Daoy (cell line): ENCODE measurements at places on chromosomes 6 and 20.

GRCh38 chr6:169800668-169801395 is 49.4 kb downstream of the ERMARD start:
- peak; percentile 86 for DNase-seq

DNA sequence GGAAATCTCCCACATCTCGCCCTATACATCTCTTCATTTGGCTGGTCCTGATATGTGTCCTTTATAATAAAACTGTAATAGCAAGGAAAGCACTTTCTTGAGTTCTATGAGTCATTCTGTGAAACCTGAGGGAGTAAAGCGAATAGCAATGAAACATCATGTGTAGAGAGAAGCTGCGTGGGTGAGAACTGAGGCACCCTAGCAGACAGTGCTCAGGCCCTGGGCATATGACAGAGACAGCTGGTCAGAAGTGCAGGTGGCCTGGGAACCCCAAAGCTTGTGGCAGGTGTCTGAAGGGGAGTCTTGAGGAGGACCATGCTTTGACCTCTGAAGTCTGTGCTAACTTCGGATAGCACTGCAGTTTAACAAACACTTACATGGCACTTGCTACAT is 1.3 kb upstream of the BLOC1S5 start:
- DNase-seq: no peak

DNA sequence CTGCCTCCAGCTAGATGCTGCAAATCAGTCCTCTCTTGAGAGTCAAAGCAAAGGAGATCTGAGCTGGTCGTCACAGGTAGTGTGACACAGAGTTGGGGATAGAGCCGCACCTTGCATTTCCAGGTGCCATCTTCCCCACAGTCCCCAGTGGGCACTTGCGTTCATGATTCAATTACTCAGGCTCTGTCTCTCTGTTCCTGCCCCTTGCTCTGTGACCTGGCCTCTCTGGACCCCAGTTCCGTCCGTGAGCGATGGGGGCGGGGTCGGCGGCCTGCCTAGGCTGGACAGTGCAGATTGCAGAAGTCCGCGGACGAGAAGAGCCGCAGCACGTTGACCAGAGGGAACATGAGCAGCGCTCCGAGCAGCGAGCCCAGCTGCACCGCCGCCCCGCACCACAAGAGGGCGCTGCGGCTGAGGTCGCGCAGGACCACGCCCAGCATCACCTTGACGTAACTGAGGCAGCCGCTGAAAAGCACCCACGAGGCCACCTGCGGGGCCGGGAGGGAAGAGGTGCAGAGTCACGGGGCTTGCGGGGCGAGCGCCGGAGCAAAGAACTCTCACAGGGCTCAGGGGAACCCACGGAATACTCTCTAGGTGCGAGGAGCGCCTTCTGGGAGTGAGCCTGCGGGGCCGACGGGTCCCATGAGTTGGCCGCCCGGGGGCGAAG is 7.4 kb downstream of the SLC52A3 start:
- peak; percentile 62 for DNase-seq

DNA sequence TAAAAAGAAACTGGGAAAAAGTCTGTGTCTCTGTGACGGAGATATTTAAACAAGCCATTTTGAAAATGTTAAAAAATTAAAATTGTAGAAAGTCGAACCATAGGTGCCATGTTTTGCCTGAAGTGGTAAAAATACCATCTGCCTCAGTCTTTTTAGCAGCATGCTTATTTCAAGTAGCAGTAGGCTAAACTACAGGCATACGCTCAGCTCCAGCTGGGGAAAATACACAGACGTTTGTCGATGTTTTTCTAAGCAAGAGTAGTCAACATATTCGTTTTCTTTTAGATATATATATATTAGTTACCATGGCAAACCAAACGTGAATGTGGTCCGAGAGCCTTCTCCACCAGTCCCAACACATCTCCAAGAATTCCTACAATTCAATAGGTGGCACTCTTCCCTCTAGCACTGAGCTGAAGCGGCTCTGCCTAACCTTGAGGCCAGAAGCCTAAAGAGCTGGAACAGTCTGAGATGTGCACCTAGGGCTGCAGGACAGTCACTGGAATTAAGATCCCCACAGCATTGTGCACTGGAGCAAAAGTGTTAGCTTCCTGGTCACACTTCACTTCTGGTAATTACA is 70.2 kb upstream of the BEND3 start:
- DNase-seq: no peak

DNA sequence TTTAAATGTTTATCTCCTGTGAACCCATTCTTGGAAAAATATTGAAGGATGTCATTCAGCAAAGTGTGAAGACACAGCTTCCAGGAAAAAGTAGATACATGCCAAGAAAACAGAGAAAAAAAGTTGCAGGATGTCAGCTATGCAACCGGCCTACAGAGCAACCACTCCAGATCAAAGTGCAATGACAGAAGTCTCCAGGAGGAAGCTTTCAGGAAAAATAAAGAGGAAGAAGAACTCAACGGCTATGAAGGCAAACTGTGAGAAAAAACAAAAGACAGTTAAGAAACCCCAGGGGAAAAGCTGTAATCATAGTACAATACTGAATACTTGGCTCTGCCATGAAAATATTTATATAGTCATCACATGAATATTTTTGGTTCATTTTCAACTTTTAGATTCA is 30.6 kb downstream of the REPS1 start:
- DNase-seq: no peak
